Activated T-helper 2 cell treated with anti-CD3 and anti-CD28 coated beads, Interferon-gamma antibody, Interleukin-2, Interleukin-4, amounts not matched to agents 10 μg/mL and 5 μg/mL and 100 μg/mL, durations not matched to agents 14 hours and 24 hours and 36 hours (primary cell): ENCODE measurements at places on chromosomes 2 and 18. TPM values are rescaled to one million over a fixed set of nuclear protein-coding genes. Genes with fewer than 3 reads are reported as not detected.

The PTPN18 gene
- 72.6 and 72.9 TPM in 2 replicates for total RNA-seq

DNA sequence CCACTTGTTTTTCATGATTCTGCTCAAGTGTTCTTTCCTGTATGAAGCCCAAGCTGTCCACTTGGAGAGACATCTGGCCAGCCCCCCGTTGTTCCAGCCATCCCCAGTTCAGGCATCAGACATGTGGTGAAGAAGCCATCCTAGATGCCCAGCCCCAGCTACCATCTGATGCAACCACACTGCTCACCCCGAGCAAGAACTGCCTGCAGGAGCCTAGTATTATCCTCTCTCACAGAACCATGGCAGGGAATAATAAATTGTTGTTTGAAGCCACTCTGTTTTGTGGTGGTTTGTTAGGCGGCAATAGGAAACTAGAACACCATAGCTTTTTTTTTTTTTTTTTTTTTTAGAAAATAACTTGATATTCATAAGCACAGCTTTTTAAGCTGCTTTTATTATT, 19.5 kb upstream of the DARS1 start:
- DNase-seq = no peak

The AKAIN1 gene
- total RNA-seq = not detected in 2 replicates

- no peak for DNase-seq
Observed at GRCh38 chr2:150681120-150681804, 193.8 kb upstream of the RND3 start.

DNA sequence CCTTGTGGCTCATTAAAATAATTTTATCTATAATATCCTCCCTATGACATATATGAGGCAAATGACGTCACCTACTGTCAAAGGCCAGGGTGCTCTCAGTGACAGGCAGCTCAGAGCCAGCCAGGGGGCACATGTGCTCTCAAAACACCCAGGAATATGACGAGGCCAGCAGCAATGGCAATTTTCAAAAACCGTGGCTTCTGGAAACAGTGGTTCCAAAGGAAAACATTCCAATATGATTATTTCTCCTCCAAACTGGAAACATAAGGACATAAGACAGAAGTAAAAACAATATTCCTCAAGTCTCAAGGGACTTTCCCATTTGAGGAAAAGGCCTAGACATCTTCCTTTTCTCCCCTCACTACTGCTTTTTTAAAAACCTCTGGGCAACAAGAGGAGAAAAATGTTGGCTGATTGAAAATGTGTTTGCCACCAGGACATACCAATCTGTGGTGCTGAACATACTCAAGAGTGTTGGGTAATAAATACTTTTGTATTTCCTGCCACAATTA, 40.8 kb downstream of the RNF152 start:
- DNase-seq = no peak

GRCh38 chr2:71535526-71535925, 82.2 kb downstream of the DYSF start:
- no peak for DNase-seq

DNA sequence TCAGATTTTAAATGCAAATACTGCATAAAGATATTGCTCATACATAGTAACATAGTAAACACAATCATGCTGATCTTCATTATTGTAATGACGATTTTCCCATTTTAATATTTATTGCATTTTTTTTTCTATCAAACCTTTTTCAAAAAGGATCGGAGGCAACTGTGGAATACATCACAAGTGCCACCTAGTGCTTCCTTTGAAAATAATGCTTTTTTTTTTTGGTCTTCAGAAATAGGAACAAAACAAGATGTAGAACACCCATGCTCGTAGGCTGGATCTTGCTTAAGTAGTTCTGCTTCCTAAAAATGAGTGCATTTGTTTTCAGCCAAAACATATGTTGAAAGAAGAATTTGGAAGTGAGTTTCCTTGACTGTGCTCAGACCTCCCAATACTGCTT, 35.7 kb upstream of the GPR155 start:
- DNase-seq = no peak

- DNase-seq = no peak
Observed at GRCh38 chr2:60549238-60549927, 4.1 kb downstream of the BCL11A start.

GRCh38 chr2:65370387-65371073, 61.9 kb downstream of the SPRED2 start:
- DNase-seq = no peak

GRCh38 chr2:204795156-204795555, 249.9 kb downstream of the PARD3B start:
- DNase-seq = no peak

GRCh38 chr2:173355866-173356508, 1.3 kb downstream of the CDCA7 start:
- no peak for DNase-seq

The INPP5D gene
- 58.5 and 62.3 TPM in 2 replicates for total RNA-seq

DNA sequence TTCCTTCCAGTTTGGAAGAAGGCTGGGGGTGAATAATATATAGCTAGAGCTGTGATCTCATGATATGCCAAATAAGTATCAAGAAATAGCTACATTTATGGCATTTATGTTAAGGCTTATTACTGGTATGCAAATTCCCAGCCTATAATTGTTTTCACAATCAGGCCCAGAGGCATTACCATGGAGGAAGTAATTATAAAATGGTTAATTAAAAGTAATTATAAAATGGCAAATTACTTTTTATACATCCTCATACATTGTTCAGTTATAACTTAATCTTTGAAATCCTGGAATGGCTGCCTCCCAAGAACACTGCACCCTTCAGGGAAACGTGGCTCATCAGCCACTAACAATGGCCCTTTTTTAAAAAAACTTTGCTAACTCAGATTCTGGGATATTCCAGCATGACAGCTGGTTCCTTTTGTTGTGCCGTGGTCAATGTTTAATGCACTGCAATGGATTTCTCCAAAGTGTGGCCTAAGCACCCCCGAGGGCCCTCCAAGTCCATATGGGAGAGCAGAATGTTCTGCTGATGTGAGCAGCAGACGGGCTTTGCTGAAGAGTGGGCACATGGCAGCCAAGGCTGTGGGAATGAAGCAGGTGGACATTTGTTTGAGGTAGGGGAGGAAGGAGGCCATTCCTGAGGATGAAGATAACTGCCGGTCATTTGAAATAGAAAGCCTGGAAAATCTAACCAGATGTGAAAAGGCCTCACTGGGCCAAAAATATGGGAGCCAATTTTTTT, 483.5 kb upstream of the GCFC2 start:
- no peak for DNase-seq

GRCh38 chr2:36387258-36387916, 31.8 kb downstream of the CRIM1 start:
- DNase-seq = no peak

DNA sequence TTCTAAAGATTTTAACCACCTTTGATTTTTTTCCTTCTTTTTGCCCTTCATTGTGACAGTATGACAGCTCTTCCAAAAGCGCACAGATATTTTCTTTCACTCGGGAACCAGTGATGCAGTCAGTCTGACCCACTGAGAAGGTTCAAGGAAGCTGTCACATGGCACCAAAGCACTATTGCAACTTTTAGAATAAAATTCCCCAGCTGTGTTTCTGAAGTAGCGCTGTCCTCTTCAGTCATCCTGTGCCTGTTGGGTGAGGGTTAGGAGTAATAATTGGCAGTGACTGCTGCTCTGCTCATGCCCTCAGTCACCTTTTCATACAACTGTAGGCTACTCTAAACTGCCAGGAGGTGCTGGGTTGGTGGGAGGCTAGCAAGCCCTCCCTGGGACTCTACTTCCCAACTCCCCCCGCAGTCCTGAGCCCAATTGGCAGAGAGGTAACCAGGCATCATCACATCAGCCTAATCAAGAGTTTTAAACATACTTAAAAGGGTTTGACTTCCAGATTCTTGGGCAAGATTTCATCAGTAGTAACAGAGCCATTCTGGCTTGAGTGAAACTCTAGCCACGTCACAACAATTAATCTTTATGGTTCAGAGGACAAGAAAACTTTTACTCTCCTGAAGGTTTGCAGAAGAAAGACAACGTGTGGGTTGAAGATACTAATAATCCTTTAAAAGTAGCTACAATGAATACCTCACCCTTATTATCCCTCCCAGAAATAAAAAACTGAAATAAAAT, 473.3 kb downstream of the FBXO15 start:
- DNase-seq = no peak

- DNase-seq = no peak
Observed at GRCh38 chr2:223896833-223897311, 48.3 kb downstream of the WDFY1 start.

The ADAM23 gene
- total RNA-seq = 0.23 and 0.25 TPM in 2 replicates

The GPR35 gene
- total RNA-seq = 24.9 and 27.4 TPM in 2 replicates

GRCh38 chr2:207876842-207877535, 107.3 kb upstream of the FZD5 start:
- no peak for DNase-seq

The POU3F3 gene
- total RNA-seq = not detected in 2 replicates

The XIRP2 gene
- total RNA-seq = not detected in 2 replicates

DNA sequence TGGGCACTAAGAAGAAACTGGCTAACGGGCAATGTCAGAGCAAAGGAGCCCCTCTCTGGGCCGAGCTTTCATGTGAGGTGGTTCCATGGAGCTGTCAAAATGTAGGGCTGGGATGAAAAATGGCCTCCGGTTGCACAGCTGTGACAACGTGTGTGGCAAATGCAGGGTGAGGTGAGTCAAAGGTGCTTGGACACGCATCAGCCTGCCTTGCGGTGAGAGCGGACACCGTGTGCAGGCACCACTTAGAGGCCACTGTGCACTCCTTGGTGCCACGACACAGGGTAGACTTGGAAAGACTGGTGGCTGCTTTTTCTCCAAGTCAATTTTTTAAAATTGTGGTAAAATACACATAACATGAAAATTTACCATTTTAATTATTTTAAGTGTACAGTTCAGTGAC, 195.4 kb downstream of the ZBTB7C start:
- DNase-seq = no peak

DNA sequence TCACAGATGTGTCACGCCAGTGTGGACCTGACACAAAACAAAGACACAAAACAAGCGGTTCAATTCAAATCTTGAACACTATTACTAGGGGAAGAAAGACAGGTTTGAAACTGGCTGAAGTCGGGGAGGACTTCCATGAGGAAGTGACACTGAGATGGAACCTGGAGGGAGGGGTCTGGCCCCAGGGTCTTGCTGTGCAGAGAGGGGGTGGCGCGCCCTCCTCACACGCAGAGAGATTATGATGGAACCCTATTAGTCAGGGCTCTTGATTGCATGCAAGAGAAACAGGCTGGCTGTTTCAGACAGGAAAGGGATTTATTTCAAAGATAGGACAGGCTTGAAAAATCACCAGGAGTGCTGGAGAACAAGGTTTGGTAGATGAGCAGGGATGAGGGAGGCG, 363.6 kb upstream of the HS6ST1 start:
- no peak for DNase-seq

DNA sequence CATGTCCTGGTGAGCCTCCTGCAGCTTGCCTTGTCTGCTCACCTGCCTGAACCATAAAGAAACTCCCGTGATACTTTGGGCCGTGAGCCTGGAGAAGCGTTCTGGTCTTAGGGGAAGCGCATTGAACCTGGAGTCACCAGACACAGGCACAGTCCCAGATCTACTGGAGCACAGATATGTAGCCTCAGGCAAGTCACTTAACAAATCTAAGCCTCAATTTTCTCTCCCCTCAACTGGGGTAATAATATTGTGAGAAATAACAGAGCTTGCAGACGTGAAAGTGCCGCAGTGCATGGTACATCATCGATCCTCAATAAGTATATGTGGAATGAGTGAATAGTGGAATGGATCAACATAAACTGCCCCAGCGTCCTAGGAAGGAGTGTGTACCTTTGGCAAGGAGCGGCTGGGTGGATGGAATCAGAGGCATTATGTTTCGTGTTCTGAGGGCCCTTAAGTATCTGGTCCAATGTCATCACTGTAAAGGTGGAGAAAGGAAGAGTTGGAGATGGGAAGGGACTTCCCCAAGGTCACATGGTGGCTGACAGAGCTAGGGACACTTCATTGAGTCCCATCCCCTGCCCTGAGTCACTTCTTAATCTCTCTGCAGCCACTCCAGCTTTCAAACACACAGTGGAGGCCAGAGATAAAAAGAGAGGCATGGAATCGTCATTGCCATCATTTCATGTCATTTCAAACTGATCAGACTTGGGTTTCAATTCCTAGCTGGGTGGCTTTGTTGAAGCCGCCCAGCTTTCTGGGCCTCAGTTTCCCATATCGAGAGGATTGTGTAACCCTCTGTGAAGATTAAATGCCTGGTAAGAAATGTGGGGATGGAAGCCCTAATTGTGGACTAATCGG, 172.4 kb downstream of the DDX1 start:
- no peak for DNase-seq

The VWC2L gene
- not detected in 2 replicates for total RNA-seq

The SERPINB3 gene
- total RNA-seq = not detected in 2 replicates
